Activated CD4-positive, alpha-beta T cell treated with anti-CD3 and anti-CD28 coated beads for 24 hours (primary cell): ENCODE measurements at places on chromosomes 11 and 22.

DNA sequence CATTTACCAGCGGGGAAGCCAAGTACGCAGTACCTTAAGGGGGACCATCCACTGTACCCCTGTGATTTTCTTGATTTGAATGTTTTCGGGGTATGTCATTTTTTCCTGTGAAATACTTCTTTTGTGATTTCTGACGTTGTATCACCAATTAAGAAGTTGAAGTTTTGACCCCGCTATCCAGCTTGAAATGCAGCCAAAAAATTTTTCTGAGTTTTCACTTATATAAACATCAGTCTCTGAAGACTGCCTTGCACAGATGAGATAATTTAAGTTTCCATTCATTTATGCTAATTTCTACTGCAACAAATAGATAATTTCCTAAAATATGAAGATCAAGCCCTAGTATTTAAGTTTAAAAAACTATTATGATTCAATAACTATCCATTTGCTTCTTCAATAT is 20.0 kb downstream of the CTSC start:
- no peak for DNase-seq

- DNase-seq = no peak
Measured at GRCh38 chr22:35102663-35103062, 36.7 kb downstream of the ISX start.

DNA sequence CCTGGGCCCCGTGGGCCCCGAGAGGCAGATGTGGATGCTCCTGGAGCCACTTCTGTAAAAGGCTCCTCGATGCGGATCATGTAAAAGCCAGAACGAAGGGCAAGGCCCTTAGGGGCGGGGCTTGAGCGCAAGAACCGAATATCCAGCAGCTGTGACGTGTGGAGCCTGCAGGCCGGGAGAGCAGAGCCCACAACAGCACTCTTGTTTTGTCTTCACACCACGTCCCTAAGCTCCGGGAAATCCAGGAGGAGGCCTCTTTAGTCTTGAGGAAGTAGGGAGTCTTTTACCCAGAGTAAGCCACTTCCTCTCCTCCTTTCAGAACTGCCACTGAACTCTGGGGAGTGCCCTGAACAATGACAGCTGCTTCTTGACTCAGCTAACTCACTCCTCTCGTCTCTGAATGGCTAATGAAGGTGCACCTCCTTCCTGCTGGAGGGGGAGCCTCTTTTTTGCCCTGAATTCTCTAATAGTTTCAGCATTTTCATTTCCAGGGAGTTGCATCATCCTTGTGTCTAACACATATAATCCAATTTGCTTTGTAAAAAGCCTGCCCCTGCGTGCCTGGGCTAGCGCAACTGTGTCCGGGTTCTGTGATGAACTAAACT is 12.5 kb downstream of the L3MBTL2 start:
- DNase-seq = no peak

DNA sequence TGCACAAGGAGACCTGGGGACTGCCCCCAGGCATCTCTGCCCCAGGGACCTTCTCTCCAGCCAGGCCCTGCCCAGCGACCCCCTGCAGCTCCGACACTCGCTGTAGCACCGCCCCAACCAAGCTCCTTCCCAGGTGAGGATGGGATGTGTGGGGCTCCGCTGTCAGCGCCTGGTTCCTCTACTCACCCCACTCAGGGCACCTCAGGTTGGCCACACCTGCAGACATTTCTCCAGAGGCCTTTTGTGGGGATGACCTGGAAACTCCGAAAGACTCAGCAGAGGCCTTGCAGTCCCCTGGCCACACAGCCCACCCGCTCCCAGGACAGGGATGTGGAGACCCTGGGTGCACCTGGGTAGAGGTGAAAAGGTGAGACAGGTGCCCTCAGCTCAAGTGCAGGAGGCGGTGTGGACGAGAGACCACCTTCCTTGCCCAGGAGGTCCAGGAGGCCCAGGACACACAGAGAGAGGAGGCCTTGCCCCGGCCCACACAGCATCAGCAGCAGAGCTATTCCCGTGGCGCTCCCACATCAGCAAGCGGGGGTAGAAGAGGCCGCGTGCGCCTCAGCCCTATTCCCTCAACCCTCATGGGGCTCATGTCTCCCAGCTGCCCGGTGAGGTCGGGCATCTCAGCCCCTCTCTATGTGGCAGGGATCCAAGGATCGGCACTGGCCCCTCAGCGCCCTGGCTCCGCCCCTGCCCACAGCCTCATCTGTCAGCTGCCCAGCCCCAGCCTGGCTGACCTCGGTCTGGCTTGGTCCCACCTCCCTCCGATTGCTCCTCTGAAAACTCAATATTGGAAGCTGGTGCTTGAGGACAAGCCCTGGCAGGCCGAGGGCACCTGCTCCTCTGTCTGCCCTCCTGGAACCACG is 20.9 kb downstream of the TRPM5 start:
- DNase-seq = no peak

GRCh38 chr11:70106757-70107156 is 28.6 kb downstream of the ANO1 start:
- DNase-seq = no peak

GRCh38 chr11:115745610-115746512 is 241.6 kb upstream of the CADM1 start:
- DNase-seq = no peak

- no peak for DNase-seq
Measured at GRCh38 chr11:97332271-97332670, 942.5 kb downstream of the JRKL start.

GRCh38 chr22:36435516-36436415 is 45.7 kb downstream of the TXN2 start:
- peak; percentile 34 for DNase-seq

GRCh38 chr22:32712644-32713355 is 88.7 kb upstream of the TIMP3 start:
- no peak for DNase-seq

DNA sequence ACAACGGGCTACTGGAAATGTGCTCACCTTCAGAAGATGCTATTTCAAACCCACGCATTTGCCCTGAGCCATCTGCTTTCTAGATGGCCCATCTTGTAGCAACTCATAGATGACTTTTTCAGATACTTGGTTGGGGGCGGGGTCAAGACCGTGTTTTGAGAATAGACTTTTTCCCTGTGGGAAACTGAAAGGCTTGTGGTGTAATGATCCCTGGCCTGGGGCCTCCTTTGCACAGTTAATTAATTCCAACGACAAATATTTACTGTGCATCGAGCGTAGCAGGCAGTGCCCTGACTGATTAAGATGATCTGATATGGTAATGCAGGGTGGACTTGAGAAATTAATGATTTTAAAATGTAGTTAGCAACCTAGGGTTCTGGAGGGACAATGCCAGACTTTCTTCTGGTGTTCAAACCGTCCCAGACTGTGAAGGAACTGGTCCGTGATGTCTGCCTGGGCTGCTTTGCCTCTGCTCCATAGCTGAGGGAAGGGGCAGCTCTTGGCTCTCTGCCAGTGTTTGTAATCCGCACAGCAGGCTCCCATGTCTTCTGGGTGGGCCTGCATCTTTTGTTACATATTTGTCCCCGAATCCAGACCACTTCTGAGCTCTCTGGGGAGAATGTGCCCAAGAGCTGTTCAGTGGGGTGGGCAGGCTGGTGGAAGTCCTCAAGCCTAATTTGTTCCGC is 84.8 kb downstream of the ADAMTS15 start:
- no peak for DNase-seq

- no peak for DNase-seq
Measured at GRCh38 chr11:125412509-125412908, 83.6 kb downstream of the FEZ1 start.

DNA sequence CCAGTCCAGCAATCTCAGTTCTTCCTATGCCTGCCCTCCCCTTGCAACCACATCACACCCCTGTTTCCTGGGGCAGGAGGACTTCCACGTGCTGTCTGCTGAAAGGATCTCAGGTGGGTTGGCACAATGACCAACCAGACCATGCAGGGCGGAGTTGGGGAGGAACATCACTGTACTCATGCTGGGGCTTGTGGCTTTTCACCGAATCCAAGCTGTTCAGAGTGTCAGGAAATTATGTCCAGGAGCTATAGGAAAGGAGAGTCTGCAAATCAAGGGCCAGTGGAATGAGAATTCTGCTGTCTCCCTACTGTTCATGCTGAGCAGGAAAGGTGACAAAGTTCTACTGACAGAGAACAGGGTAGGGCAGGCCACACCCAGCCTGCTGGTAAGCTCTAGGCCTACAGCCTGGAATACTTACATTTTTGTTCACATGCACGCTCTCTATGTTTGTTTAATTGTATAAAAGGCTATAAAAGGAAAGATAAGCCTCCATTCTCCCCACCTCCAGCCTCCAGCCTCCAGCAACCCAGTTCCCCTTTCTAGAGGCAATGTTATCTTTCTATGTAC is 1.7 kb upstream of the PLAAT2 start:
- no peak for DNase-seq

DNA sequence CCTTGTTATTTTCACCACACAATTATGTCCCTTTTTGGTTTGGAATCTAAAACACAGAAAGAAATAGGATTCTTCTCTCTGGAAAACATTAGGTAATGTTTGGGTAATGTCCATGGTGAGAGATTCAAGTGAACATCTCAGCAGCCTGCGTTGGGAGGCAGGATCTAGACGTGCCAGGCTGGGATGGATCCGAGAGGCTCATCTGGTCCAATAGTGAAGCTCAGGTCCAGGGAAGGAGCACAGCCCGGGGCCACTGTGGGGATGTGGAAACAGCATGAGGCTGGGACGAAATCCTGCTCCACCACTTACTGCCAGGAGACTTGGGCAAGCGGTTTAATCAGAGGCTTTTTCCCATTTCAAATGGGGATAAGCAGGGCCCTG is 109.9 kb downstream of the CSNK2A3 start:
- DNase-seq = no peak

- DNase-seq = no peak
Measured at GRCh38 chr11:115161876-115162275, 342.3 kb downstream of the CADM1 start.

DNA sequence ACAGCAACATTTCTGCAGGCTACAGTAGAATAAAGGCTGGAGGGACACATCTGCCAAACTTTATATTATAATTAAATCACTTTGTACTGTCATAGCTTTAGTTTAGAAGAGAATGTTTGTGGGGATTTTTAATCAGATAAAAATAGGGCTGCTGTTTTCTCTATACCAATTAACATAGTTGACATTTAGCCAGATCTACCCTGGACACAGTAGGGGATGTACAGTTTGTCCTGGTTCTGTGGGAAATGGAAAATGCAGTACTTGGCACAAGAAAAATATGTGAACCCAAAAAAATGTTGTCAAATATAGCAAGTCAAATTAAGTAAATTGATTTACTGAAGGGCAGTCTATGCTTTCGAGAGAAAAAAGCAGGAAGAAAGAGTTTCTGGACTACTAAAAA is 20.8 kb upstream of the PICALM start:
- no peak for DNase-seq

DNA sequence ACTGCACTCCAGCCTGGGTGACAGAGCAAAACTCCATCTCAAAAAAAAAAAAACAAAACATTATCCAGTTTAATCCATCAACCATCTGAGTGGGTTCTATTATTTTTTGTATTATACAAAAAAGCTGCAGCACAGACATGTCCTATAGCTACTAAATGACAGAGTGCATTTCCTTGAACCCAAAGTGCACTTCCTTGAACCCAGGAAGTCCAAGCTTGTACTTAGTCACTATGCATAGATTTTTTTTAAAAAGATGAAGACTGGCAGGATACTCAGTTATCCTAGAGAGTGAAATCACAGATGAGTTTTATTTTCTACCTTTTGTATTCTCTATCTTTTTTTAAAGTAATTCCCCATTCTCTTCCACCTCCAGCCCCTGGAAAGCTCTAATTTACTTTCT is 8.0 kb upstream of the RRAS2 start:
- DNase-seq = no peak

GRCh38 chr11:121393855-121394254 is 58.3 kb upstream of the SORL1 start:
- DNase-seq = no peak

DNA sequence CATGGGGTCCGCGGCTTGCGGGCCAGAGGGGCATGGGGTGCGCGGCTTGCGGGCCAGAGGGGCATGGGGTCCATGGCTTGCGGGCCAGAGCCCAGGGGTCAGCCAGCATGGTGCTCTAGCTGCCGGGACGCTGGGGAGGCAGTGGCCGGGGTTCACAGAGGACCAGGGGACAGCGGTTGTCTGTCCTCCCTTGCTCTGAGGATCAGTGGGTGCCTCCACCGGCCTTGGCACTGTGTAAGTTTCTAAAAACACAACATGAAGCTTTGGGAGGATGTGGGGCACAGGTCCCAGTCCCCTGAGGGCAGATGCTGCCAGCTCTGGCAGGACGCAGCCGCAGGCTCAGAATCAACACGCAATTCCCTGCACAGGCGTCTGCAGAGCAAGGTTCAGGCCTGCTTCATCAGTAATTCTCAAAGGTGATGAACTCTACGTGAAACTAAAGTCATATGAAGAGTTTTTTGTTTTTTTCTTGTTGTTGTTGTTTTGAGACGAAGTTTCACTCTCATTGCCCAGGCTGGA is 3.0 kb downstream of the MLC1 start:
- DNase-seq = no peak

DNA sequence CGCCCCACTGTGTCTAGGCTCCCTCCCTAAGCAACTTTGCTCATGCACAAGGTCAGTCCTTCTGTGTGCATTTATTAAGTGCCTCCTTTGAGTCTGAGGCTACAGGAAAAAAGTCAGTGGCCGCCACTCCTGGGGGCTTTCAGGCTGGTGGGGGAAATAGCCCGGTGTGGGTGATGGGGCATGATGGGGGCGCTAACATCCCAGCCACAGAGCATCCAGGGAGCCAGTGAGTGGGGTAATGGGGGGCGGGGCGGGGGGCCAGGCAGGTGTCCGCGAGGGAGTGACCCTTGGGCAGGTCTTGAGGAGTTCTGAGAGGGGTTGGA is 9.9 kb upstream of the EHD1 start:
- no peak for DNase-seq

- no peak for DNase-seq
Measured at GRCh38 chr11:83306200-83307080, 20.3 kb upstream of the CCDC90B start.

DNA sequence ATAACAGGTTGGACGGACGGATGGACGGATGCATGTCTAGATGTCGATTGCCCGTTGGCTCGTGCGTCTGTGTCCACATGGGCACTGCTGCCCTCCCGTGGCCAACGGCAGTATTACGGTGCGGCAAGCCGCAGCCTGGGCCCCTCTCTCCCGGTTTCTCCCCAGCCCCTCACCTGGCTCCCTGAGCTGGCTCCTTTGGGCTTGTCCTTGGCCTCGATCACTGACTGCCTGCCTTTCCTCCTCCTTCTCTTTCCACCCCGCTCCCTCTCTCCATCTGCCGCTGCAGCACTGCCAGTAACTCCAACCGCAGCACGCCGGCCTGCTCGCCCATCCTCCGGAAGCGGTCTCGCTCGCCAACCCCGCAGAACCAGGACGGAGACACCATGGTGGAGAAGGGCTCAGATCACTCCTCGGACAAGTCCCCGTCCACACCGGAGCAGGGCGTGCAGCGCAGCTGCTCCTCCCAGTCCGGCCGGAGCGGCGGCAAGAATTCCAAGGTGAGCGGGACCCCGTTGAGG is 77.3 kb downstream of the SCN3B start:
- DNase-seq = peak; percentile 55
